Activated naive CD8-positive, alpha-beta T cell treated with anti-CD3 and anti-CD28 coated beads, Interleukin-2, amount 50 U/mL, for 24 hours (primary cell): ENCODE measurements at places on chromosomes 1 and 21.

DNA sequence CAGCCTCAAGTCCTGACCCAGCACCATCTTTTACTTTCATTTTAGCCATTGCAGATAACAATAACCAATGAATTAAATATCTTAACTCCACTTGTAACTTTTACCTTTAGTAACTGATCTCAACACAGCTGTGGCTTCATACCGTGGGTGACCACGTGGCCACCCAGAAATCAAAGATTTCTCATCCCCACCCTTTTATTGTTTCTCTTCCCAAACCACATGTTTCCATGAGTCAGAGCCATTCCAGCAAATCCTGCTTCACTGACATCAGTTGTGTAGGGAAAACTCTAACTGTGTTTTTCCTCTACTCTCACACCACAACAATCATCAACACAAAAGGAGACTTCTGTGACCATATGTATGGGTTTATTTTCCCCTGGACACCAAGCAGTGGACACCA lies 25.1 kb upstream of the BRDT start:
- no peak overlapping the region for H3K4me3 ChIP-seq
- peaks cover 4% of the 10 kb centered on the region for H3K27me3 ChIP-seq
- H3K4me1 ChIP-seq, result peaks cover 14% of the 10 kb centered on the region
- no peaks in the 10 kb centered on the region for H3K36me3 ChIP-seq
- no peak for DNase-seq

GRCh38 chr1:115594600-115594999 lies 47.2 kb upstream of the VANGL1 start:
- no peaks in the 10 kb centered on the region for H3K4me1 ChIP-seq
- H3K4me3 ChIP-seq, result no peak overlapping the region
- H3K27me3 ChIP-seq, result no peaks in the 10 kb centered on the region
- no peaks in the 10 kb centered on the region for H3K36me3 ChIP-seq
- no peak for DNase-seq

GRCh38 chr1:80659161-80659560 lies 1141.6 kb upstream of the ADGRL2 start:
- H3K27ac ChIP-seq, result no peak overlapping the region
- no peak overlapping the region for H3K4me3 ChIP-seq
- H3K4me1 ChIP-seq, result no peaks in the 10 kb centered on the region
- H3K36me3 ChIP-seq, result no peaks in the 10 kb centered on the region
- no peaks in the 10 kb centered on the region for H3K27me3 ChIP-seq

DNA sequence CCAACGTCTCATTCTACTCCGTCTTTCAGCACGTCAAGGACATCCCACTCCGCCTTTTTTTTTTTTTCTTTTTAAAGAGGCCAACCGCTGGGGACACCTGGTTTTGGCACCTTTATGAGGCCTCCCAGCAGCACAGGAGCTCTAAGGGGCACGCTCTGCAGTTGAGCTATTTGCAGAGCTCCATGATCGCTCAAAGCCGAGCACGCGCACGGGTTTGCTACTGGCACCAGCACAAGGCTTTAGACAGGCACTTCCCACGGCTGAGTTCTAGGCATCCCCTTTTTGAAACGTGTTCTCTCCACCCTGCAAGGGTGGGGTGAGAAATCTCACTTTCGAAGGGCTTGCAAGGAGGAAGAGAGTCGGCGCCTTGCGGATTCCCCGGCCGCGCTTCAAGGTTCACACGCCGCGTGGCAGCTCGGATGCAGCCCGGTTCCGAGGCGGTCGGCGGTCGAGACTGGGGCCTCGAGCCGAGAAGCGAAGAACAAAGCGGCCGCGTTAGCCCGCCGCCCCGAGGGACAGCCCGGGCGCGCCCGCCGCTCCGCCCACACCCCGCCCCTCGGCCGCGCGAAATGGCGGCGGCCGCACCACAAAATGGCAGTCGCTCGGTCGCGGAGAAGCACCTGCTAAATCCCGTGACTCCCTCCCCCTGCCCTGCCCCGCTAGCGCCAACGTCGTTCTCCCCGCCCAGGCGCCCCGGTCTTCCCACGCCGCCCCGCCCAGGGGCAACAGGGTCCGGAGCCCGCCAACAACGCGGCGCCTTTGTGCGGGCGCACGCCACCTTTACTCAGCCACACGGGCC lies 12.9 kb upstream of the SPEN start:
- H3K36me3 ChIP-seq, result peaks cover 6% of the 10 kb centered on the region
- peaks cover 3% of the 10 kb centered on the region for H3K27me3 ChIP-seq
- H3K4me3 ChIP-seq, result peak overlapping the region; percentile 90
- H3K4me1 ChIP-seq, result peaks cover 57% of the 10 kb centered on the region
- peak; percentile 91 for DNase-seq

GRCh38 chr1:175978476-175978875 lies 228.6 kb downstream of the COP1 start:
- DNase-seq, result no peak
- peaks cover 8% of the 10 kb centered on the region for H3K4me1 ChIP-seq
- H3K27me3 ChIP-seq, result no peaks in the 10 kb centered on the region
- H3K36me3 ChIP-seq, result peaks cover 42% of the 10 kb centered on the region
- no peak overlapping the region for H3K27ac ChIP-seq
- no peak overlapping the region for H3K4me3 ChIP-seq
